ENCODE measurements at places on chromosomes 2 and 18. TPM values are rescaled to one million over a fixed set of nuclear protein-coding genes. Genes with fewer than 3 reads are reported as not detected.

Gene STAMBP
- 67.9 TPM for polyA plus RNA-seq

Gene GPR75
- 1.1 TPM for polyA plus RNA-seq

- H3K36me3 ChIP-seq: no peaks in the 10 kb centered on the region
- H3K27me3 ChIP-seq: no peaks in the 10 kb centered on the region
- no peak overlapping the region for H3K27ac ChIP-seq
These were observed 83.2 kb downstream of the PPP1R1C start for GRCh38 chr2:182068811-182069210.

Gene IL1R1
- polyA plus RNA-seq: 36.3 TPM

Gene TTLL4
- polyA plus RNA-seq: 17.2 TPM

Gene ATG16L1
- 17.6 TPM for polyA plus RNA-seq

- H3K27me3 ChIP-seq: no peaks in the 10 kb centered on the region
- H3K27ac ChIP-seq: no peak overlapping the region
- H3K4me3 ChIP-seq: no peak overlapping the region
- no peaks in the 10 kb centered on the region for H3K36me3 ChIP-seq
- no peak for DNase-seq
These were observed 47.3 kb downstream of the QPCT start for GRCh38 chr2:37391711-37392110.

Gene IL1RN
- polyA plus RNA-seq: 1.5 TPM

Gene XDH
- polyA plus RNA-seq: not detected

- no peaks in the 10 kb centered on the region for H3K36me3 ChIP-seq
- H3K27me3 ChIP-seq: no peaks in the 10 kb centered on the region
- DNase-seq: peak; percentile 43
- H3K4me1 ChIP-seq: no peaks in the 10 kb centered on the region
These were observed 305.6 kb upstream of the CXCR4 start for GRCh38 chr2:136423516-136423996.

Gene ASB18
- polyA plus RNA-seq: not detected

Gene DSC3
- 0.45 TPM for polyA plus RNA-seq

DNA sequence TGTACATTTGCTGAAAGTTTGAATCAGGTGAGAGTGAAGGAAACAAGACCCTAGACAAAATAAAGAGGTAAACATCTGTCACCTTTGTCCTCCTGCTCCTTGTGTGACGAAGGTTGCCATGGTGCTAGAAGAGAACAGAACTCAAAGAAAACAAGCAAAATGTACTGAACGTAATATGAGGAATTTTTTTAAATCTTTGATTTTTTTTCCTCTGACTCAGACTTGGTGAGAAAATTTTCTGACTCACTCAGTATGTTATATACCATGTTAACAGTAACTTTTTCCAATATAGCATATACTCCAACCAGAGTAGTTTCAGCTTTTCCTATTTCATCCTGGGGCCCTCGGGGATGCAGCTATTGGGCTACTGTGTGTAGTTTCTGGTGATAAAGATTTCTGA lies 2114.6 kb upstream of the PIK3C3 start:
- DNase-seq: no peak
- no peak overlapping the region for H3K4me3 ChIP-seq
- H3K27me3 ChIP-seq: no peaks in the 10 kb centered on the region
- no peak overlapping the region for H3K27ac ChIP-seq
- no peaks in the 10 kb centered on the region for H3K4me1 ChIP-seq
- H3K36me3 ChIP-seq: no peaks in the 10 kb centered on the region

Gene FAM117B
- 5.1 TPM for polyA plus RNA-seq

Gene CRYGC
- polyA plus RNA-seq: not detected

DNA sequence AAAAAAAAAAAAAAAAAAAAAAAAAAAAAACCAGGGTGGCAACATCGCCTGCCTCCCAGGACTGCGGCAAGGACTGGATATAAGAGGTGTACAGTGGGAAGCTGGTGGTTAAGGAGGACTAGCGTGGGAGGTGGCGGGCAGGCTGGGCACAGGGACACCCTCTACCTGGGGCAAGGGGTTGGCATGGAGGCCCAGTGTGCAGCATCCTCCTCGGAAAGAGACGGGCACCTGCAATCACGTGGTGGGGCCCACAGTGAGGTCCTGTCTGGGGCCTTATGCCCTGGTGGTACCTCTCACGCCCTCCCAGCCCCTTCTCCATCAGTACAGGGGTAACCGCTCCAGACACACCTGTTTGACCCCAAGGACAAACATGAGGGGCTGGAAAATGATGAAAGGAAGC lies 27.9 kb downstream of the PXDN start:
- H3K4me1 ChIP-seq: peaks cover 61% of the 10 kb centered on the region
- no peaks in the 10 kb centered on the region for H3K27me3 ChIP-seq
- H3K36me3 ChIP-seq: no peaks in the 10 kb centered on the region

All from ovary (tissue), 10 donors.